ENCODE measurements at places on chromosomes 3 and 15. TPM values are rescaled to one million over a fixed set of nuclear protein-coding genes. Genes with fewer than 3 reads are reported as not detected.

Gene MEX3B
- 6.1 TPM for total RNA-seq

Gene NR2E3
- 0.14 TPM for total RNA-seq

Gene HGD
- 0.71 TPM for total RNA-seq

Gene ERICH6
- total RNA-seq: not detected

Gene GP9
- total RNA-seq: not detected

Gene GNAT1
- not detected for total RNA-seq

Gene SGO1
- 0.57 TPM for total RNA-seq

Gene TAGLN3
- 0.74 TPM for total RNA-seq

Gene FBXW12
- not detected for total RNA-seq

Gene MAGI1
- total RNA-seq: 36.0 TPM

Gene MASP1
- total RNA-seq: 319 TPM

Gene CD200R1
- not detected for total RNA-seq

Gene EFHB
- total RNA-seq: 0.28 TPM

Gene SPATA12
- total RNA-seq: not detected

Gene RBMS3
- total RNA-seq: 157 TPM

Gene ZMYND10
- total RNA-seq: 0.28 TPM

Gene GREM1
- total RNA-seq: 307 TPM

Gene STRA6
- total RNA-seq: 8.5 TPM

Gene LRRK1
- 12.9 TPM for total RNA-seq

Gene LMOD3
- 0.14 TPM for total RNA-seq

Gene PXK
- 52.6 TPM for total RNA-seq

Gene SLC12A1
- not detected for total RNA-seq

Measured in smooth muscle cell of bladder (primary cell).